ENCODE measurements at places on chromosomes 1 and 21.

DNA sequence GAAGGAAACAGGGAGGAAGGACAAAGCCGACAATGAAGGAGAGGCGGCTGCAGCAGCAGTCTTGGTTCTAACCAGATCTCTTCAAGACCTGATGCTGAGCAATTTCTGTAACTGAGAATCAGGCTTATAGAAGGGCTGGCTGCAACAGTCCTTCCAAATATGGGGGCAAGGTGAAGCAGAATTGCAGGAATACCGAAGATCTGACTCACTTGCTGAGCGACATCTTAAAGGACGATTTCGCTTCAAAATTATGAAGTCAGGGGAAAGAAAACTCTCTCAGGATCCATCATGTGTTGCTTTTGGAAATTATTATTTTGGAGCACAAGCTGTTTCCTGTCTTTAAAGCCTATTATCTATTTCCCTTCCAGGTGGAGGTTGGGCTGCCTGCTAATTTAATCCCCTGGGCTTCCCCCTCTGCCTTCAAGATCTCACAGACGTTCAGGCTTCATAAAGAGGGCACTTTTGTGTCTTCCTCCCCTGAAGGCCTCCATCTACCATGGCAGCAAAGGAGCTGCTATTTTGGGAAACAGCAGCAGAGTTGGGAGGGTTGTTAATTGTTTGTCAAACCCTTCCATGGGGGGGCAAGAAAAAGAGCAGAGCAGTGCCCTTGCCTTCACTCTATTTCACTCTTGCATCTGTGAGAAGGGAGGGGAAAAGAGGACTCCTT, 10.8 kb upstream of the IER5 start:
- DNase-seq = no peak

DNA sequence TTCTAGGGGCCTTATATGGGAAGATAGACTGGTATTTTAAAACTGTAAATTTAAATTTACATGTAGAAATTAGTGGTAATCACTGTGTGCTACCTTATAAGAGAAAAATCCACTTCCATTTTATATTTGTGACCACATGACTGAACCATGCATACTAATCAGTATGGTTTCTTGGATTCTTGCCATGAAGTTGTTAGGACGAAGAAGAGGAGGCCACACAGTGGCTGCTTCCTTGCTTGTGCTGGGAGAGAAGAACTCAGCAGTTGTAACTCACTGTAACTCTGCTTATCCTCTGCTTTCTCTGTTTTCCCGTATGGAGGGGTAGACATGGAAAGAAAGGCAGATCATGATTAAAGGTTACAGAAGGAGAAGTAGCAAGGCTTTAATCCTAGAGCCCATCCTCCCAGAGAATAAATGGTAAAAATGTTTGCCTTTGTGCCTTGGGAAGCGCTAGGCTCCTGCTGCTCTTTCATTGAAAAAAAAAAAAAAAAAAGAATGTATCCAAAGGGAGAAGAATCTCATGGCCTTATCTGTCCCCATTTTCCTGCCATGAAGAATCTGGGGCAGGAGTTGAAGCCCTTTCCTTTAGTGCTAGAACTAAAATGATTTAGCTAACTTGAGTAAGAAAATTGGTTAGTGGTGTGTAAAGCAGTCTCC, 32.4 kb downstream of the KCTD3 start:
- DNase-seq = no peak

DNA sequence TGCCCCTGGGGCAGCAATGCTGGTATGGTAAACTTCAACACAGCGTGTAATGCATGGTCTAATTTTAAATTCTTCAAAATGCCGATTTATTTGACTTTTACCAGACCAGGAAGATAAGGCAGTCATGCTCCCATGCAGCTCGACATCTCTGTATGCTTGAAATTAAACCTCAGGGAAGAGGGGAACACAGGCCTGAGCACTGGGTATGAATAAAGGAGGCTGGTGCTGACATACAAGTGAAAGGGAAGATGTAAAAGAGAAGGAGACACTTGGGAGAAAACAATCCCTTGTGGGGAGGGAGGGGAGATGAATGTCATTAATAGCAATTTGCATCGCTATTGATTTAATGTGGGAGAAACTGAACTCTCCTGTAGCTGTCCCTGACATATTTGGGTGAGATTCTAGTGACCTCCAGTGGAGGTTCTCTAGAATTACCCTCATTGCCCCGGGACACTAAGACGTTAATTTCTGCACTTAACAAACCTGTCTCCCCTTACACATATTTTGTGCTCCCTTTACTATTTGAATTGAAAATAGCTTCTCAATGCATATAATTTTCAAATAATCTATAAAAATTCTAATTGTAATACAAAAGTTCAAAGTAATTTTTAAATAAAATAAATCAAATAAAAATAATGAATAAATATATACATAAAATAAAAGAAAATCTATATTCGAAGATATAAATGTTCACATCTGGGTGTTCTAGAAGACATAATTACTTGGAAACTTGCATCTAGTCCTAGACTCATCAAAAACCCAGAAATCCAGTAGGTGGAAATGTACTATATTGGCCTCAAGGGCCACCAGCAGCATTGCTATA, 283.1 kb downstream of the LMX1A start:
- DNase-seq = no peak

DNA sequence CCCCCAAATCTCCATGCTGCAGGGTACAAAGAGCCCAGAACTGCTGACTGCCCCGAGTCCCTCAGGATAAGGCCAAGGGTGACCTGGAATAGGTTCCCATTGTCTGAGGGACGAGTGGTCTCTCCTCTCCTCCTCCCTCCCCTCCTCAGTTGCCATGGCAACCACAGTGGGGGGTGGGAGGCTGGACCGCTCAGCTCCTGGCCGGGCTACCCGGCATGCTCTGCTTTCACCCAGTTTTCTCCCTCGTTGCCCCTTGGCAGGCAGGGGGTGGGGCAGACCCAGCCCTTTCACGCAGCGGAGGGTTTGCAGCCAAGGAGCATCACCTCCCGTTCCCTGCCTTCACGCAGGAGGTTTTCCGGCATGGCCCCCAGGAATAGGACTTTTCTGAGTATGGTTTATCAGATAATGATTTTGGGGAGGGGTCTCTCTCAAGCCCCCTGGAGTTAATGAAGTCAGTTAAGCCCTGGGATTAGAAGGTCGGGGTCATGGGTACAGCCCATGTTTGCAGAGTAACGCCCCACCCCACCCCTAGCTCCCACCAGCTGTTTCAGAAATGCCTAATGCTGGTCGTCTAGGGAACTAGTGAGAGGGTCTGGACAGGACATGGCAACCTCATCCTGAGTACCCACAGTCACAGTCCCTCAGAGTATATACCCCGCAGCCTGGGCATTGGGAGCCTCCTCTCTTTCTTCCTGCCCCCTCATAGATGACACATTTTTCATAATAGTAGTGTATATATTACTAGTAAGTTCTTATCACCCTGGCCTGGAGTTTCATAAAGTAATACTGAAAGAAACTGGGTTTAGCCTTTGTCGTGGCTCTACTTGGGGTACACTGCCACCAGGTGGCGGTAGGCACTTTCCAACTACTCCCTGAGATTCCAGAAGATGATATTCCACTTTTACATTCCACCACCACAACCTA, 20.7 kb downstream of the C1QB start:
- DNase-seq = no peak

- DNase-seq = no peak
Measured at GRCh38 chr1:119896303-119896702, at the start of gene ADAM30. Gene ADAM30, minus strand, starts transcription at chr1:119896515. Its CDS starts 179 bp downstream, at chr1:119896336.

DNA sequence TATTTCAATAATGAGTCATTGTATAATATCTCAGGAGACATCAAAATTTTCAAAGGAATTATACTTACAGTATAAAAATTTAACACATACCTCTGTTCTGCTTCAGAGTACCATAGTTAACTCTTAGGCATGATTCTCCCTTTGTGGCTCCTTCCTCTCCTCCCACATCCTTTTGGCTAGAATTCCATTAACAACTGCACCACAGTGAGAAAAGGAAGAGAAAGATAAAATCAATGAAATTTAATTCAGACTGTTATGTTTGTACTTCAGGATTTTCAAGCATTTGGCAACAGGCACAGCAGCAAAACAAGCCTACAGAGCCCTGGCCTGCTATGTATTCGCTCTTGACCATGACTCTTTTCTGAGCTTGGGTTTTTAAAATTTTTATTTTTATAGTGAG, 57.2 kb upstream of the SGIP1 start:
- no peak for DNase-seq

- DNase-seq = no peak
Measured at GRCh38 chr1:22250724-22251123, 107.8 kb upstream of the WNT4 start.

GRCh38 chr1:170720661-170721060, 56.7 kb downstream of the PRRX1 start:
- no peak for DNase-seq

- no peak for DNase-seq
Measured at GRCh38 chr1:24683713-24684162, 40.6 kb downstream of the SRRM1 start.

All from T-helper 9 cell (primary cell).